ENCODE measurements at places on chromosomes 16 and 17.
A peak's percentile ranks its signal among the peaks of the same experiment; 100 is the strongest.

GRCh38 chr16:85569039-85569614 is 44.0 kb upstream of the GSE1 start:
- no peak for DNase-seq

GRCh38 chr16:51154271-51155171 is 3.5 kb upstream of the SALL1 start:
- no peak for DNase-seq

DNA sequence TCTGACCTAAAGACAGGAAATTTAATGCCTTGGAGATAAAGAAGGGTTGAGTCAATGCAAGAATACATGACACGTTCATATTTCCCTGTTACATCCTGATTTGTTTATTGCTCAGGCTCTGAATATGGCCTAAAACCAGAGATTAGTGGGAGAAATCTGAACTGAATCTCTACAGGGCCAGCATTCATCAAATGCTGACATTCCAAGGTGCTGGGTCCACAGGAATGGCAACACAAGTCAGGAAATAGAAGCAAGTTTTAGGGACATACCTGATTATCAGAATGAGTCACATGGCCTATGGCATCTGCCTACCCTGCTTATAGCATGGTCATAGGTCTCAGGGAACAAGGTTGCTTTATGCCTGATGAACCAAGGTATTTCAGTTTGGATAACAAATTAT is 117.4 kb upstream of the CES5A start:
- no peak for DNase-seq

GRCh38 chr17:16215002-16215272 is 397 bp downstream of the NCOR1 start:
- DNase-seq: no peak

GRCh38 chr17:411421-412120 is 59.0 kb upstream of the RPH3AL start:
- DNase-seq: no peak

DNA sequence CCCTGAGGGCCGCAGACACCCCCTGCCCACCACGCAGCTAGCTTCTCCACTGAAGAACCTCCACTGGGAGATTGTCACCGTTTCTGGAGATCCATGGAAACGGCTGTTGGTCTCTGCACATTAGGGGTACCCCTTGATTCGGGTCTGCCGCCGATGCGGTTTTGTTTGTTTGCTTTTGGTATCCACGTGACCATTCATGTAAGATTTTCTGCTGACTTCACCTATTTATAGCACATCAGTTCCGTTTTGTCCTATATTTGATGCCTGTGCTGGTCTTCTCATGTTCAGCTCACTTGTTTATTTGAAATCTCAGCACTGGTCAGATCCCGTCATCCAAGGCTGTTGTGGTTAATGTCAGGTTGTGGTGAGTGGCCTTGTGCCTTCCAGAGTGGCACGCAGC is 21.1 kb downstream of the CRAMP1 start:
- DNase-seq: no peak

DNA sequence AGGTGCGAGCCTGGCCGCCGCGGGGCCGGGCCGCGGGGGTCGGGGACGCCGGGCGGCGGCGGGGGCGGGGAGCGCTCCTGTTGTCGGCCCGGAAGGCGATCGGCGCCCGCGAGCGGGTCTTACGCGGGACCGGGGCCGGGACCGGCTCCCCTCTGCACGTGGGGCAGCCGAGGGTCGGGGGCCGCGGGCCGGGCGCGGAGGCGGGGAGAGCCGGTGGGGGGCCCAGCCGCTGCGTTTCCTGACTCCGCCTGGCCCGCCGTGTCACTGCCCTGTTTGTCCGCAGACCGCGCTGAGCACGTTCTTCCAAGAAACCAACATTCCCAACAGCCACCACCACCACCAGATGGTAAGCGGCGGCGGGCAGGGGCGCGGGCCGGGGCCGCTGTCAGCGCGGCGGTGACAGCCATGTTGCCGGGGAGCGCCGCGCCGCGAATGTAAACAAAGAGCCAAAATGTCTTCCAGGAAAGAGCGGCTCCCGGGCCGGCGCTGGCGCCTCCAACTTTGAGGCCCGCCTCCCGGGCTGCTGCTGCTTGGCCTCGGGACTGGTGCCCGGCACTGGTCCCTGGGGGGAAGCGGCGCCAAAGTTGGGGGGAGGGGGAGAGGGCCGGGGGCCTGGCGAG is 586 bp downstream of the UBALD2 start:
- peak; percentile 70 for DNase-seq

DNA sequence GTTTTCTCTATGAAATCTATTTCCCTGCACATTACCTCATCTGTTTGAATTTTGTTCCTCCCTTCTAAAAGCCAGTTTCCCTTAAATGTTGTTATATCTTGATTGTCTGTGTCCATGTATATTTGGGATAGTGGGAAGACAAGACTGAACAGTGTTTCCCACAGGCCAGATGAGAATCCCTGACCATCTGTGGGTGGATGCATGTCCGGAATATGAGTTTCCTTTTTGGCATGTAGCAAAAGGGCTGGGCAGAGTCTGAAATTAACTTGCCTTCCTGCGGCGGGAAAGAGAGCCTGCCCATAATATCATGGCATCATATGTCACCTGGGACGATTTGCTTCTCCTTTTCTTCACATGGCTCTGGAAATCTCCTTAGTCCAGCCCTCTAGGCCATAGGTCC is 385.8 kb upstream of the MAF start:
- no peak for DNase-seq

All from NCI-H446 (cell line).